ENCODE measurements at places on chromosomes 3 and 15. TPM values are rescaled to one million over a fixed set of nuclear protein-coding genes. Genes with fewer than 3 reads are reported as not detected.

- peak; percentile 74 for DNase-seq
Measured at GRCh38 chr15:68875377-68876116, 54.8 kb upstream of the SPESP1 start.

DNA sequence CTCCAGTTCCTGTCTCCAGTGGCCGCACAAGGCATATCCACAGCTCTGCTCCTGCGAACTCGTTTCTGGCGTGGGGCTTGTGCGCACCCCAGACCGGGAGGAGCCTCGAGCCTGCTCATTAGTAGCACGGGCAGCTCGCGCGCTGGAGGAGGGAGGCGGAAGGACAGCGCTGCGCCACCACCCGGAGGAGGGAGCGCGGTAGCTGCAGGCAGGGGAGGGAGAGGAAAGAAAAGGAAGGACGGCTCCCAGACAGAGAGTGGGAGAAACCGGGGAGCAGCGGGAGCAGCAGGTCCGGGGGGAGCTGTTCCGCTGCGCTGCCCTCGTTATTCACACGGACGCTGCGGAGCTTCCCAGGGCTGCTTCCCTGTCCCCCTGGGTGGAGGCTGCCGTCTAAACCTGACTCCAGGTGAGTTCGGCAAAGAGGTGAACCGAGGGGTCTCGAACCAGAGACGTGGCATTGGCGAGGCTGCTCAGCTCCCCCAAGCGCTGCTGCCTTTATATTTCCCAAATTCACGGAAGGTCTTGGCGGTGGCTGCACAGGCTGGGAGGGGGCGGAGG is 121.3 kb upstream of the ZNF717 start:
- DNase-seq: no peak

DNA sequence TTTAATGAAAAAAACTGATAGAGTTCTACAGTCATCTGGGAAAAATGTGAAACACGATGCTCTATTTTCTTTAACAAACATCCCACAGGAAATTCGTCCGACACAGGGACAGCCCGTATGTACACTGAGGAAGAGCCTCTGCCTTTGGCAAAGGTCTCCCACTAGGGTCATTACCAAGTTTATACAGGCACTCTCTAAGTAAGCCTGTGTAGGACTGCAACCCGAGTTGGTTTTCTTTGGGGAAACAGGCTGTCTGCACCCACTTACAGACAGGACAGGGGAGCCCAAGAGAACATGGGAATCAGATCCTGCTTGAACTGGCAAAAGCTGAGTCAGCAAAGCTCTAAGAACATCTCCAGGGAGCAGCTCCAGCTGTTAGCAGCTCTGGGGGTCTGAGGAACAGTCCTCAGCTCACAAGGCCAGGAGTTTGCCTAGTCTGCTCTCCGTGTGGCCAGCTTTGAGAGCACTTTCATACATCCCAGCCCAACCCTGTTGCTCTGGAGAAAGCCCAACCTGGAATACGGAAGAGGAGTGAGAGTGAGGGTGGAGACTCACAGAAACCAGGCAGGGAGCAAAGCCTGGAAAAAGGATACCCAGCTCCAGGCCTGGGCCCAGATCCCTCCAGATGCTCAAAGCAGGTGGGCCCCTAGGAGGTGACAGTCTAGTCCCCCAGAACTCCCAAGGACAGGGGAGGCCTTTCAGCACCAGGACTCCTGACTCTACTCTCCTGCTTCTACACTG is 1.9 kb downstream of the TBC1D2B start:
- DNase-seq: no peak

DNA sequence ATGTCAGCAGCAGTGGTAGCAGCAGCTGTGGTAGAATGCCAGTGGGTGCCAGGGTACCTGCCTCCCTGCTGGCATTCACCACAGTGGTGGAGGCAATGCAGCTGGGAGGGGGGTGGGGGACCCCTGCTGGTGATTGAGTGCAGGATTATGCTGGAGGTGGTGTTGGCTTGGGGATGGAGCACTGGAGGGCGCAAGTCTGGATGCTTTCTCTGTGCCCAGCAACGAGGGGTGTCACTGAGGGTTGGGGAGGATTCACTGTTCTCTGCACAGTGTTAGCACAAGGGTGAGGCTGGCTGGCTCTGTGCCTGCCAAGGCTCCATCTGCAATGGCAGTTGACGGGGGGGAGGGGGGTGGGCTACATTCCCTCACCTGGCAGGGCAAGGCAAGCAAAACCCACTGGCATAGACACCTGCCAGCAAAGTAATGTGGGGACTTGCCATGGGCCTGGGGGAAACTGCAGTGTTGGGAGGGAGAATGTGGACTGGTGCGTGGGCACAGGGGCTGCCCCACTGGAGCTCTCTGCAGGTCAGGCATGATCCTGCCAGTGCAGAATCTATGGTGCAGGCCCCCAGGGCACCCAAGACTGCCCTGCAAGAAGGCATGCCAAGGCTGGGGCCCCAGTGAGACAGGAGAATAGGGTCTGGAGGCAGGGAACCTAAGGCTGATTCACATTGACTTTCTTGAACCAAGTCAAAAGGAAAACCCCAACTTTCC is 64.3 kb downstream of the MINDY4B start:
- DNase-seq: no peak

DNA sequence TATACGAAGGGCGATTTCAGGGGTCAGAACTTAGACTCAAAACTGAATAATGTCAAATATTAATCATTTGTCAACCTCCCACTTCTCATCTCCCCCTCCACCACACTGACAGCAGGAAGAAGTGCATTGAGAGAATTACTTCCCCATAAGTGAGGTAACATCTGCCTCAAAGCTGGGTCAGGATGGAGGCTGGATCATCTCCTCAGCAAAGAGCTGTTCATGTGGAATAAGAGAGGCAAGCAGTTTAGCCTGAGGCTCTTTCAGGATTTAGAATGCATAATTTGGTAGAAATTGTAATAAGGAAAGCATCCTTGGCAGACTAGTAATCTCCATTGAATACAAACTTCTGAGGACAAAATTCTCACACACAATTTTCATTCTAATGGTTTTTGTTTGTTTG is 512.1 kb downstream of the ROBO1 start:
- DNase-seq: no peak

DNA sequence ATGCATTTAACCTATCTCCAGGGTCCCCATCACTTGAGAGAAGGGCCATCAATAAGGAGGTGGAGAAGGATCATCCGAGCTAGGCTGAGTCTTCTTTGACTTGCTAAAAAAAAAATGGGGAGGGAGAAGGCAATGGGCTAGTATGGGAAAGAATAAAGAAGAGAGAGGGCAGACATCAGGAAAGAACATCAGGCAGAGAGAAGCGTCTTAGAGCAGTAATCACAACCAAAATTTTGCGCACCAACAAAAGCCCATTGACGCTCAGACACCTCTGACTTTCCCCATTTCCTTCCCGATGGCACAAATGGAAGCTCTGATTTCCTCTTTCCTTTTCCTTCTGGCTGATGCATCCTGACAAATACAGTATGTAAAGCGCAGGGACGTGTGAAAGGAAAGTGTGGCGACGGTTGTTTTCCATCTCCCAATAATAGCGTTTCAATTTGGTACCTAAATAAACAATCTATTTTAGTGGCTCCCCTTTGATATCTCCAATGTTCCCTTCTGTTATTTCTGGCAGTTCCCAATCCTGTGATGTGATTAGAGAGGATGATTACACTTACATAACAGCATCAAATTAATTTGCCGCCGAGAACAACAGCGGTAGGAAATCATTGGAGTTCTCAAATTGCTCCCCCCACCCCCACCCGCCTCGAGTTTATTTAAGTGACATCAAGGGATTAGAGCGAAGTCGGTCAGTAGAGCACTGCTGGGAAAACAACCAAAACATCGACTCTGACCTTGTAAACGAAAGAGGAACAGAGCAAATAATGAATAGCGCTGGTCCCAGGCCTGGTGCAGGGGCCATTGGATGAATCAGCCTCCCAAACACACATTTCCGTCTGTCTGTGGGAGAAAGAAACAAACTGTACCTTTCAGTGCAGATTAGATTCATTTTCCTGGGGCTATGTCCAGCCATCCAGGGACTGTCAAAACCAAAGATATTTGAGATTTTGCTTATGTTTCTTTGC is 273.3 kb upstream of the ICE2 start:
- peak; percentile 45 for DNase-seq

DNA sequence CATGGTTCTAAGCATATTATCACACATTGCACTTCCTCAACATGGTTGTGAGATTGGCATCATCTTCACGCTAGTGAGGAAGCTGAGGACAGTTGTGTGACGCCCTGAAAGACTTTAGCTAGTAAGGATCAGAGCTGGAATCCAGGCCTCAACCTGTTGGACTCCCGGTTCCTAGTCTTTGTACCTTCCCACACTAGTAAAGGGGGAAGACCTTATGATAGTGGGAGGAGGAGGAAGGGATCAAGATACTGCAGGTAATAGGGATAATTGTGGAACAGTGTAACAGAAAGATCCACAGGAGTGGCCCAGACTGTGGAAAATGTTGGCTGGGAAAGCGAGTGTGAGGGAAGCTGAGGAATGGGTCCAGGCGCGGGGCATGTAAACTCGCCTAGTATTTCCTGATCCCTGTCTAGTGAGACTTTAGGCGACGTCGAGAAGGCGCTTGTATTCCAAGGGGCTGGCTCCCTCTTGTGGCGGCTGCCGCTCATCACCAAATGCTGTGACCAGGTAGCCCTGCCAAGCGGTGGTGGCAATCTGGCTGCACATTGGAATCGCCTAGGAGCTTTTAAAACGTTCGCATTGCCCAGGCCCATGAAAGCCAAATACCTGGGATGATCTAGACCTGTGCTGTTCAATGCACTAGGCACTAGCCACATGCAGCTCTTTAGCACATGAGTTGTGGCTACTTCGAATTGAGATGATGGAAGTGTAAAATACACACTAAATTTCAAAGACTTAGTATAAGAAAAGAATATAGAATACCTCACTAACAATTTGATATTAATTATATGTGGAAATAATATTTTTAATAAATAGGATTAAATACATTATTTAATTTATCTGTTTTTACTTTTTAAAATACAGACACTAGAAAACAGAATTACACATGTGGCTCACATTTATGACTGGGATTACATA is 38.8 kb upstream of the CLDN18 start:
- peak; percentile 5 for DNase-seq

GRCh38 chr15:57551715-57552677 is 39.7 kb upstream of the MYZAP start:
- DNase-seq: no peak

DNA sequence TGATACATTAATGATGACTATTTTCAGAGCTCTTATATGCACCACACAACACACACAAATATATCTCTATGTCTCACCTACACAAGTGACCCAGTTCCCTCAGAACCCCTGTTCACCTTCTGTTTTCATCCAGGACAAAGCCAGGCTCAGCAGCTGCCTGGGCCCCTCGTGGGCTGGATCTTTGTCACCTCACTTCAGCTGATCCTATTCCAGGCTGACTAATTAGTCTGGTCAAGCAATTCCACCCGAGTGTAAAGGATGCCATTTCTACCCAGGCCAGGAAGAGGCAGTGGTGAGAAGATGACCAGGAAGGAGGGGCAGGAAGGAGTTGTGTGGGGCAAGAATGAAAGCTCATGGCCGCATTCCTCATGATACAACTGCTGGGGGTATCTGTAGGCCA is 62.3 kb downstream of the DHX30 start:
- no peak for DNase-seq

DNA sequence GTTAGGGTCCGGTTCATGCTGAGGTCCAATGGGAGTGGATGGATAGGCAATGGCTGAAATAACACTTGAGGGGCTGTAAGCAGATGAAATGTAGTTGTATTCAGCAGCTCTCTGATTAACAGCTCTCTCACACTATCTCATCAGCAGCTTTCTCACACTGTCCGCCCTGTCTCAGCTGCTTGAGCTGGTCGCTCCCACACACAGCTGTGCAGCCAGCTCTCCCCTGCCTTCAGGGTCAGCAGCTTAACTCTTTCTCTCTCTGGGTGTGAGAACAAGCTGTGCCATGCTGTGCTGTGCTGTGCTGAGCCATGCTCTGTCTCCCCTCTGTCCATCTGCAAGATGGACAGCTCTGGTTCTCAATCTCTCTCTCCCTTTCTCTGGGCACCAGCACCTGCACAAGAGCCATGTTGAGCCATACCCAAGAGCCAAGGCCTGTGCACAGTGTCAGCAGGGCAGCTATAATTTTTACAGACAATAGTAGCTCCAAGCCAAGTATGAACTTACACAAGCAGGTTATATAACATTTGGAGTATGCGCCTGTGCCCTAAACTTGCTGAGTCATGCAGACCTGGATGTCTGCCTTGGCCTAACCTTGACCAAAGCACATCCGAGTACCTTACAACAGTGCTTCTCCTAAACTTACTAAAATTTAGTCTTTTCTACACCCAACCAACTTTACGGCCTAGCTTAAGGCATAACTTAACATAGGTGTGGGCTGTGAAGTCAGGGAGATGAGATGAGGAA is 291.3 kb upstream of the TRIM42 start:
- DNase-seq: no peak

DNA sequence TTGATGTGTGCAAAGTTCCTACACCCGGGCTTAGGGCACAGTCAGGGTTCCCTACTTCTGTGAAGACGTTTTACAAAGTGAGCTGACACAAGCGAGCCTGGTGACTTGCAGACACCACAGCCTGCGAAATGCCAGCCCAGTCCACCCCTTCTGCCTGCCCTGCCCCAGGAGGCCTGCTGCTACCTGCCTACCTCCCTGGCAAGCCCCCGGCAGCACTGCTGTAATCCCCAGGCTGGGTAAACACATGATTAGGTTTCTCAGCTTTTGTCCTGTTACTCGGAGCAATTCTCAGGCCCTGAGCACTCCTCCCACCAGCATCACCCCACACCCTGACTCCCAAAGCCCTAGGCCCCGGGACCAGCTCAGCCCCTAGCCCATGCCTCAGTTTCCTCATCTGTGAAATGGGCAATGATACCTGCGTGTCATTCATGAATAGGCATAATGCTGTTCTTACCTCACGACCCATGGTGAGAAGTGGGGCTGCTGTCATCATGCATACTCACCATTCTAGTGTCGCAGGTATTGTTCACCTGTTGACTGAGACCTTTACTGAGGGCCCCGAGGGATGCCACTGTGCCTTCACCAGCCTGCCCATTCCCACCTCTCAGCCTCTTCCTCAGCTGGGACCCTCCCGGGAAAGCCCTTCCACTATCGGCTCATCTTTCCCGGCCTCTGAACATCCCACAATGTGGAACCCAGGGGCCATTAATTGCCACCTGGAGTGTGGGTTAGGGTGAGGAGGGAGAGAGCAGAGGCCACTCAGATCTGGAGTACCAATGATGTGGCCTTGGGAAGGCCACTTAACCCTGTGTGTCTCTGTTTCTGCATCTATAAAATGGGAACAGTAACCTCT is 31.5 kb upstream of the SLC6A6 start:
- DNase-seq: no peak

The SOX14 gene
- not detected for polyA plus RNA-seq

The CFAP44 gene
- 8.3 TPM for polyA plus RNA-seq

The SCAANT1 gene
- 1.0 TPM for polyA plus RNA-seq

The MDFIC2 gene
- not detected for polyA plus RNA-seq

The SORD gene
- polyA plus RNA-seq: 6.5 TPM

The RGMA gene
- polyA plus RNA-seq: 65.4 TPM
